AG08396 (cell line): ENCODE measurements at places on chromosomes 6 and 20.

GRCh38 chr6:99501762-99502161, 13.5 kb downstream of the USP45 start:
- no peak for DNase-seq

DNA sequence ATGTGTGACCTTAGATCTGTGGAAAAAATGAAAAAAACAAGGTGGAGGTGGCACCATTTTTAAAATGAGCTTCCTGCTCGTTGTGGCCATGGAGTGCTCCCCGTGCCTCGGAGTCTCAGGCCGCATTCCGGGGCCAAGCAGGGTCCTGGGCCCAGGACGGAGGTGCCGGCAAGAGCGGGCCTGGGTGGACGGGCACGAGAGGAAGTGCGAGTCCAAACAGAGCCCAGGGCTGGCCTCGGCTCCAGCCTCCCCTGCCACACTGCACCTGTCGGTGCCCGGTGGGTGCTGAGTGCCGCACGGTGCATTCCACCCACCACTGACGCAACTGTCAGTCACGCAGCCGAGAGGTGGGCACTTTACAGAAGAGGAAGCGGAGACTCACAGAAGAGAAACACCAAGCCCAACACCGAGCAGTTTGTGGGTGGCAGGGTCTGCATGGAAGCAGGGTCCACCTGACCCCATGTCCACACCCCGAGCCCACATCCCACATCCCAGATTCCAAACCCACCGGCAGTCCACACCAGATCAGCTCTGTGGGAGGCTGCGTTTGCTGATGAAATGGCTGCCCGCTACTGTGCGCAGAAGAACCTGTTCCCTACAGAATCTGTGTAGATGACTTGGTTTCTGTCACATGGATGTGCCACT, 97.7 kb downstream of the PSMB1 start:
- no peak for DNase-seq

DNA sequence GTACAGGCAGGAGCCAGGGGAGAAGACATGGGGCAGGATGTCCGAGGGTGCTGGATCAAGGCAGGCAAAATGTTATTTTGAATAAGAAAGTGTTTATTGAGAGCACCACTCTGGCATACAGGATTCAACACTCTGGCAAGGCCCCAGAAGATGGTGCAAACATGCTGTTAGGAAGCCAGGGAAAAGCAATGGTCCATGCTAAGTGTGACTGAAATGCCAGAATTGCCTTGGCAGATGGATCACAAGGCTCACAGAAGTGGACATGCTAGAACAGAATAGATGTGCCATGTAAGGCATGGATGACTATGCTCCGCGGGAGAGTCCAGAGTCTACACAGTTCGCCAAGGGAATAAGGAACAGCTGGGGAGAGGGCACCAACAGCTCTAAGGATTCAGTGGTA, 54.6 kb downstream of the QRSL1 start:
- DNase-seq, result no peak

DNA sequence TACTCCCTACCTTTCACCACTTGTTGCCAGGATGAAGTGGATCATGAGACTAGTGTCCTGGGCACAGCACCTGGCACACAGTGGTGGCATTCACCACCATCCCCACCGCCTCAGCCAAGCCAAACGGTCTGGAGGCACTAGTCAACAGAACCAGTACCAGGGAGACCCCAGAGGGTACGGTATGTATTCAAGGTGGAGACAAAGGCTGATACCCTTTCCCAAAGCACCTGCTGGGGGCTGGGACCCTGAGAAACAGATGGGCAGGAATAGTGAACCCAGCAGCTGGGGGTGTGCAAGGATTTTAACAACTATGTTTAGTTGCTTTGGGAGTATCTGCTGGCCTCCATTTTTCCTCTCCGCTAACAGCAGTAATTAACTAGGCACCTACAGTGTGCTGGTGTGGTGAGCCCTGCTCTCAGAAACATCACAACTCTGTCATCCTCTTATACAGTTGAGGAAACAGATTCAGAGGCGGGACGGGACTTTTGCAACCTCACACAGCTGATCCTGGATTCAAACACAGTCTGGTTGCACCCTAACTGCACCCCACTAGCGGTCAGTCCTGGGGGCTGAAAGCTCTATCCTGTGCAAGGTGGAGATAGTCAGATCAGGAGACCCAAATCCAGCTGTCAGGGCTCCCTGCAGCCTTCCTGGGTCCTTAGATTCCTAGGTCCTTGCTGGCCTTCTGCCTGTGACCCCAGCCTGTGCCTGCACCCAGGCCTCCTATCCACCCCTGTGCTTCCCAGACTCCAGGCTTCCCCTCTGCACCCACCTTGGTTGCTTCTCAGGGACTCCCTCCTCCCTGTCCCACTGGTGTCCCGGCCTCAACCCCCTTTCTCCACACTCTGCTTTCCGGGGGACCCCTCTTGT, 1.2 kb downstream of the SNTA1 start:
- no peak for DNase-seq

DNA sequence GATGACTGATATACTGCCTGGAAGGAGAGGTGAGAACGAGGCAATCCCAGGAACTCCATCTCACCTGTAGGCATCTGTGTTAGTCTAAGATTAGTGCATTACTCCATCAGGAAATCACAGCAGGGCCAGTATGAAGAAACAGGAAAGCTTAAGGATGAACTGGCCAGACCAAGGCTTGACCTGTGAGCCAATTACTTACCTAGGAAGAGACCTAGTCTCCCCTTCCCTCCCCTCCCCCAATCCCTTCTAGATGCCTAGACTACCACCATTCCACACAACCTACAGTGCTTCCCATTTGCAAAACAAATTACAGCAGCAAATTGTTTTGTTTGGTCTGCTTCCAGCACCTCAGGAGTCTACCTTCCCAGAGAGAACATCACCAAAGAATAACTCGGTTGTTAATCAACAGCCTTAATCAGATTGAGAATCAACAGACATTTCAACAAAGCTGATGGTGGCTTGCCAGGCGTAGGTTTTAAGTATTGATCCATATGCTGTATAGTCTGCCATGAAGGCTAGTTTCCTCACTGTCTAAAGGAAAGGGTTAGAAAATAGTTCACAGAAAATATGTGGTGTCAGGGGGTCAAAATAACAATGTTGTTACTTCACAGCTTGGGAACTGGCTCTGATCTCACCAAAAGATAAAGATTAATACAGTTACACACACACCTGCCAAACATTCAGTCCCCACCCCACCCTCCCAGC, 10.1 kb downstream of the PKHD1 start:
- DNase-seq, result no peak

- DNase-seq, result no peak
Measured at GRCh38 chr6:12911427-12911826, 194.9 kb downstream of the PHACTR1 start.

- no peak for DNase-seq
Measured at GRCh38 chr20:39909447-39909846, 779.6 kb downstream of the MAFB start.

DNA sequence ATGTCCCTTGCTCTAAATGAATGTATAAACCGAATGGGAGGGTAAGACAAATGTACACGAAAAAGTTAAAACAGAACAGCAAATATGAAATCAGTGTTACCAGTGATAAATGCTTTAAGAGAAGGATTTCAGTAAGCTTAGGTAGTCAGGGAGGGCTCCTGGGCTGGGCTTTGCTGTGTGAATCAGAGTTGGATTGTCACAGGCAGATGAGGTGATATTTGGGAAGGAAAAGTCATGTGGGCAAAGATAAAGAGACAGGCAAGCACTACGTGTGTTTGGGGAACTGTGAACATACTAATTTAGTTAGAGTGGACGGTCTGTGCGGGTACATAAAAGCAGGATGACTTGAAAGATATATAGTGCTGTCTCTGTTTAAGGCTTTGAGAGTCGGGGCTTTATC, 114.8 kb downstream of the CRYBG1 start:
- no peak for DNase-seq
